ENCODE measurements at places on chromosomes 11 and 22. TPM values are rescaled to one million over a fixed set of nuclear protein-coding genes. Genes with fewer than 3 reads are reported as not detected.

DNA sequence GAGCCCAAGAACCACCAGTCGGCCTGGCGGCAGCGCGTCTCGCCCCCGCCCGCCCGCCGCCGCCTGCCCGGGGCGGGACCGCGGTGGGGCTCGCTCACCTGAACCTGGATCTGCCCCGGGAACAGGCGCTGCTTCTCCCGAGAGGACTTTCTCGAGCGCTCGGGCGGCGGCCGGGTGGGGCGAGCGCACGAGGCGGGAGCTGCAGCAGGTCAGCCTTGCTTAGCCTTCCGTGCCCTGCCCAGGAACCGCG is 133 bp downstream of the MYH9 start:
- H3K27me3 ChIP-seq: no peaks in the 10 kb centered on the region
- peaks cover 49% of the 10 kb centered on the region for H3K4me1 ChIP-seq
- peak overlapping the region; percentile 100 for H3K27ac ChIP-seq
- no peak for DNase-seq

Gene MMP11
- total RNA-seq: 1.6 TPM

DNA sequence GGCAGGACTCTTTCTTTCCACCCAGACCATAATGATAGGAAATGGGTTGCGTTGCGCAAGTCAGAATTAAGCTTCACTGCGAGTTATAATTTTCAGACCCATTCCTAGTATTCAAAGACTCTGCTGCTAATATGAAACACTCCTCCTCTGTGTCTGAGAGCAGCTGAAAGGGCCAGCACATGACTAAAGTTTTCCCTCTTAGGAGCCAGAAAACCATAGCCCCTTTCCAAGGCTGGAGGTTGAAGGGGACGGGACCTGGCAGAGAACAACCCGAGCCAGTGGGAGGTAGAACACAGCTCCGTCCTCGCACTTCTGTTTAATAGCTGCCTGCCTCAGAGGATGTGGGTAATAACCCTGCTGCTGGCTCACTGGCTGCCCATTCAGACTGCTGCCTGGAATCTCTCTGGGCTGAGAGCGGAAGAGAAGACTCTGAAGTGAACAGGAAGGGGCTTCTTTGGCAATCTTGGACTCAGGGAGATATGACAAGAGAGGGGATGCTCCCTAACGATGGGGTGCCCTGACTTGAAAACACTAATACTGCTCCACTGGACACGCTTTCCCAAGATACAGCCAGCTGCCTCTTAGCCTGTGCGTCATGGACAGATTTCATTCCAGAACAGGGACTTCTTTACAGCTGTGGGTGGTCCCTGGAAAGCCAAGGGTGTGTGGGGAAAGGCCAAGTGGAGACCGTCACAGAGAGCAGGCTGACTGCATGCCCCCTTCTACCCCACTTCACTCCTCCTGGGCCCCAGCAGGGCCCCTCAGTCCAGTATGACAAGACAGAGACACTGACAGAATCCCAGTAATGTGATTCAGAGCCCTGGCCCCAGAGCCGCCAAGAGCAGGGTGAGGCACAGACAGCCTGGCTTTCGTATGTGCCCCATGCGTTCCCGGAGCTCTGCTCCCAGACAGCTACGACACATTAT is 156.9 kb downstream of the FEZ1 start:
- H3K4me3 ChIP-seq: no peak overlapping the region
- H3K27me3 ChIP-seq: no peaks in the 10 kb centered on the region
- H3K4me1 ChIP-seq: no peaks in the 10 kb centered on the region
- no peaks in the 10 kb centered on the region for H3K36me3 ChIP-seq
- H3K27ac ChIP-seq: peak overlapping the region; percentile 49

GRCh38 chr11:73461964-73462363 is 85.8 kb downstream of the RELT start:
- no peaks in the 10 kb centered on the region for H3K36me3 ChIP-seq
- no peak for DNase-seq
- peak overlapping the region; percentile 6 for H3K27ac ChIP-seq
- H3K27me3 ChIP-seq: no peaks in the 10 kb centered on the region

DNA sequence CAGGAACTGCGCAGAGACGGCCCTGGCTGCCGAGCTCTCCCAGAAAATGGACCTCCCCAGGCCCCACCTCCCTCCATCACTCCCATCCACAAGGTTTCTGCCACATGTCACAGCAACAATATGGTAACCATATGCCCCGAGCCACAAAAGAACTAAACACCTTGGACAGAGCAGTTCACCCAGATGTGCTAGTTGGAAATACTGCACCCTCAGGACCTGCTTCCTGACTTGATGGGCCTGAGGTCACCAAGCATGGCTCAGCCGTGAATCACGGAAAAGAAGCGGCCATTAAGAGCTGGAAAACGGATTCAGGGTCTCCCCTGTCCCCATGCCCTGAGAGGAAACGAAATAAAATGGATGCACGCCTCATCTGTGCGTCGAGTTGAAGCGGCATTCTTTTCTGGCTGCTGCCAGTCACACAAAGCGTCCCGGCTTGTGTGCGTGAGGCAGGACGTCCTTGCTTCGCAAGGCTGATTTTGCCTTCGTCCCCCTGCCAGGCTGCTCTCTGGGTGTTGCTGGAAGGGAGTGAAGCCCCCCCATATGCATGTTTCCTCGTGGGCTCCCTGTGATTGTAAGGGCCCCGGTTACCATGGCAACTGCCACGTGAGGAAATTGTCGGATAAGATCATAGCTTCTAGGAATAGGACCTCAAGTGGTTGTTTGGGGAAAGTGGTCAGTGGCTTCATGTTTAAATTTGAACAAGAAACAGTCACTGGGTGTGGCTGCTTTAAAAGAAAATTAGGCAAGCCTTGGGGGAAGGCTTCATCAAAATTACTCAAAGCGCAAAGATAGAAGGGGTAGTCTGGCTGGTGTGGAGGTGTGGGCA is 51.7 kb downstream of the FLI1 start:
- no peak overlapping the region for H3K27ac ChIP-seq
- H3K27me3 ChIP-seq: no peaks in the 10 kb centered on the region
- no peak overlapping the region for H3K4me3 ChIP-seq

Gene OR4A16
- not detected for total RNA-seq

GRCh38 chr11:129766898-129767604 is 48.6 kb upstream of the TMEM45B start:
- H3K27ac ChIP-seq: no peak overlapping the region
- no peaks in the 10 kb centered on the region for H3K36me3 ChIP-seq
- peaks cover 3% of the 10 kb centered on the region for H3K4me1 ChIP-seq
- no peak overlapping the region for H3K4me3 ChIP-seq
- no peaks in the 10 kb centered on the region for H3K27me3 ChIP-seq
- DNase-seq: no peak

- no peak overlapping the region for H3K27ac ChIP-seq
- no peak for DNase-seq
- no peaks in the 10 kb centered on the region for H3K4me1 ChIP-seq
Measured at GRCh38 chr11:60485987-60486386, 6.6 kb upstream of the MS4A12 start.
